ENCODE measurements at places on chromosomes 12 and 14.

DNA sequence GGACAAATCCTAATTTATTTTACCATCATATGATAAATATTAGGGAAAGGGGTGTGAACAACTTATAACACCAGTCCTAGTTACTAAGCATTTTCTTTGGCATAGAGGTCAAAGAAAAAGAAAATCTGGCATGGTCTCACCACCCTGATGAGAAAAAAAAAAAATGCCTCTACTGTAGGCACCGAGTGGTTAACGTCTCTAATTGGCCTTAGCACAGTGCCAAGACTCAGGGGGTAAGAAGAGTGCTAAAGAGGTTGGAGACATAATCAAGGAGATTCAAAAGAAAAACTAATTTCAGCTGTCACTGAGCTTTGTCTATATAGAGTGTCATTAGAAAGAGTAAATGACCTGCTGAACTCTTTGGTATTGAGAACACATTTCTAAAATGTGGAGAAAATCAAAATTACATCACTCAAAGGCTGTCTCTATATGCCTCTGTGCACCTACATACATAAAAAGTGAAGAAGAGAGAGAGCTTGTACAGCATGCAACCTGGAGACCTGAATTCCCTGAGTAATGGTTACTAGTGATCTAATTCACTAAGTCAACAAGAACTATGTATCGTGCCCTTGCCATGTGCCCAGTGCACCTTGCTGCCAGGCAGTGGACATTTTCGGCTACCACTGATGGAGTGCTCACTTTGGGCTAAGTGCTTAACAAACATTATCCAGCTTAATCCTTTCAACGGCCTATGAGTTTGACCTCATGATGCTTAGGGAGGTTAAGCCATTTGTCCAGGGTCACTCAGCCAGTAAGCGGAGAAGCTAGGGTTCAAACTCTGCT lies 113.8 kb upstream of the G2E3 start:
- no peak for DNase-seq

DNA sequence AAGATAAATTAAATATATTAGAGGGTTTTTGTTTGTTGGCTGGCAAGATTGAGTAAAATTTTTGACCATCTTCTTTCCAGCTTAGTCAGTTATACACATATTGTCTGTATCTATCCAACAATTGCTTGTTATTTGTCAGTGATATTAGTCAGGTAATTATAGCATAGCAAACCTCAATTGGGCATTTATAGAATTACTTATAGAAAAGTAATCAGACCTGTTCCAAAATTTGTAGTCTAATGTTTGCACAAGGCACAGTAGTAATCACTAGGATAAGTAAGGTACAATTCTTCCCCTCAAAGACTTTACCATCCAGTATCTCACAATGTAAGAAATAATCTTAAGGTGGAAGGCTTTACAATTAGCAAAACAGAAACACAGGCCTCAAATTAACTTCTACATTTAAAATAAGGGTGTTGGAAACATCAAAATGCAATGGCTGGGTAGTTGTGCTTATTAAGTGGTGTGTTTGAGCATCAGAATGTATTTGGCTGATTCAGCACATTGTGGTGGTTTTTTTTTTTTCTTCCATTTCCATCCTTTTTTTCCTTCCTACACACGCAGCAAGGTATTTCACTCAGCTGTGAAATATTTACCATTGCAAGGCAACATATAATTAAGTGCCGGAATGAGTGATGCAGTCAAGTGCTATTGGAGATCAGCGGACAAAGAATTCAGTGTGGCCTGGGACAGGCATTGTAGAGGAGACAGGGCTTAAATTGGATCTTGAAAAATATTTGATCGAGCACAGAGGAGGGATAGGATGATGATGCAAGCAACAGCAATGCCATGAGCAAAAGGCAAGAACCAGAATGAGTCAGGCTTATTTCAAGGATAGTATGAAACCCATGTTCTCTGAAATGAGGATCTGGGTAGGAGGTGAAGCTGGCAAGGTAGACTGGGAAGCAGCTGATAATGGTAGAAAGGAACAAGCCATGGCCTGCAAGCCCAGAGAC lies 178.2 kb downstream of the AKAP6 start:
- DNase-seq: no peak

DNA sequence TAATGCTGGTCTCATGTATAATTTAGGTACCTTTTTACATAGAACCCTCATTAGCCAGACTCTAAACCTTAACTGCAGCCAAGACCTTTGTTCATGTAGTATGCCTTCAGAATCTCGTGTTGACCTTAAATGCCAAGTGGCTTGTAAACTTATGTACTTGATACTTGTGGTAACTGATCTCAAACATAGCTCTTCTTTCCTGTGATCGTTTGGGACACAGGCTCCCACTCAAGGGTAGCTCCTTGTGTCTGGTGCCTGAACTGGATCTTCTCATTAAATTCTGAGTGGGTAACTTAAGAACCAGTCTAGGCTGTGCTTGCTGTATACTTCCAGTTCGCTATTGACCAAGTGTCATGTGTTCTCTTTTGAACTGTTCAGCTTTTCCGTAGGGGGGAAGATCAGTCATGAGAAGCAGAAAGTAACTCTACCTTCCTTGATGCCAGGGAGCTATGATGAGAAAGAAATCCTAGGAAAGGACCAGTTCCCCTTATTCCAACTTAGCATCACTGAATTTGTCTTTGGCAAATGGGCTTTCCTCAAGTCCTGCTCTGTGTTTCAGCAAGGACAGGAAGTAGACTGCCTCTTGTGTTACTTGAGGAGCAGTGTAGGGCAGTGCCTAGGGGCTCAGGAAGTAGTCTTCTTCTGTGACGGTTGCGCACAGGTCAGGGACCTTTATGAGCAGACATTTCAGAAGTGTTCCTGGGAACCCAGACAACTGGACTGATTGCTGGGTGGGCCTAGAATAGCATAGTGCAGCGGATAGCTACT lies 2.5 kb downstream of the LGALS3 start:
- peak; percentile 64 for DNase-seq

- no peak for DNase-seq
Measured at GRCh38 chr14:53378142-53378541, 225.0 kb upstream of the DDHD1 start.

DNA sequence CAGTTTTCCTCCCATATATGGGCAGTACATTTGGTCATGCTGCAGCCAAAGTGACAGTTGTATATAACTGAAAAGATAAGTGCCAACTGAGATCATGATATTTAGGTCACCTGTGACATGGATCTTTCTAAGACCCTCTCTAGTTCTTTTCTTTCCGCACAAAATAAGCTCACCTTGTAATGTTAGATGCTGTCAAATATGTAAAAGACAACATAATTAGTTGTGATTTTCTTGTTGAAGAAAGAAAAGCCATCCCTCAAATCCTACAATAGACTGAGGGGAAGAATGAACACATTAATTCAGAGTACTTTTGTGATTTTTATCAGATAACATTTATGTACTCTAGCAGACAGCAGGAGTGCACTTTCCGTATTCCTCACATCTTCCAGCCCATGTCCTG lies 37.4 kb downstream of the OVCH1 start:
- no peak for DNase-seq

GRCh38 chr12:57943438-57944080 lies 2.2 kb downstream of the ATP23 start:
- DNase-seq: no peak

- peak; percentile 51 for DNase-seq
Measured at GRCh38 chr12:110778833-110779577, 36.3 kb upstream of the PPP1CC start.

DNA sequence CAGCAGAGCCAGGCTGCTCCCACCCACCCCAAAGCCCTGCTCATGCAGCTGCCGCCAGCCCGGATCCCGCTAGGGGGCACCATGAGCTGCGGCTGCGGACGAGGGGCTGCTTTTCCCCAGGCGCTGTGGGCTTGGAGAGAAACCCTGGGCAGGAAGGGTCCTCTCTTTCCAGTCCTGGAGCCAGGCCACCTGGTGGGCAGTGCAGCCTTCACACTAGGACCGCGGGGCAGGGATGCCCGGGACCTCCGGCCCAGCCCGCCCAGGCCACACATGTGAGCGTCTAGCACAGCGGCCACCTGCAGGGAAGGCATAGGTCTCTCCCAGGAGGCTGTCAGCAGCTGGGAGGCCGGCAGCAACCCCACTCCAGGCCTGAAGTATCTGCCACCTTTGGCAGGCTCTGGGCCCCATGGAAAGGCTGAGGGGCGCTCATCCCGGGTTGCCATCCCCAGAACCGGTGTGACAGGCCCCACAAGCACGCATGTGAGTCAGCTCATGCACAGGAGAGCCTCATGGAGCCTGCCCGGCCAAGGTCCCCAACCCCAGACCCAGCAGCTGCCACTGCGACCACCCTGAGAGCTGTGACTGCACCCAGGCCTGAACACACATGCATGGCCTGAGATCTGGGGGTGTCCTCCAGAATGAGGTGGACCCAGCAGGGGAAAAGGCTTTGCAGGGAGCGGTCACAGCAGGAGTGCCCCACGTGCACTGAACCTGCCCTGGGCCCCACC lies 280.0 kb upstream of the RTL1 start:
- no peak for DNase-seq

DNA sequence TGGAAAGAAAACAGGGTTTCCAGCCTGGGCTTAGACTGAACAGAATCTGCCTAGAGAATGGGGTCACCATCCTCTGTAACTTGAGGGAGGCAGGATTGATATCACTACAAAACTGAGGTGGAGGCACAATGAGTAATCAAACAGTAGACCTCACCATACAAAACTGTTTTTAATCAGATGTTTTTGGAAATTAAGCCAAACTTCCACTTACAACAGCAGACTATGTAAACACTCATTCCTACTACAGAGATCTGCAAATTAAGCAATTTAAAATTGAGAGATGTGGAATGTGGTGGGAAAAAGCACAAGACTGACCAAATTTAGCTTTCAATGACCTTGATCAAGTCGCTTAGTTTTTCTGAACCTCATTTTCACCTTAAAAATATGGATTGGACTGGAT lies 104.3 kb upstream of the SLC38A4 start:
- no peak for DNase-seq

DNA sequence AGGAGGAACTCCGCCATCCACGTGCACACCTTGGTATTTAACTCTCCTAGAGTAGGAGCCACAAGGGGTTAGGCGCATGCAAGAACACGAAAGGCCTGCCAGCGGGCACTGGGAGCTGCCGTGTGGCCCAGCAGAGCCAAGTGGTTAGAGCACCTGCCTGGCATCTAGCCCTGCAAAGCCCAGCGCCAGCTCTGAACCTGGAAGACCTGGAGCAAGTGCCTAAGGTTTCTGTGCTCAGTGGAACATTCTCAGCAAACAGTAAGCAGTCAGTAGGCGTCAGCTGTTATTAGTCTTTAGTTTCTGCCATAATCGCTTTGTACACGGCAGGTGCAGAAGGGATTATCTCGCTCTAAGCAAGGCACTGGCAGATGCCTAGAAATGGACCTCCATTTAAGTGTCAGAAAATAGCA lies 55.4 kb downstream of the SETD3 start:
- no peak for DNase-seq

DNA sequence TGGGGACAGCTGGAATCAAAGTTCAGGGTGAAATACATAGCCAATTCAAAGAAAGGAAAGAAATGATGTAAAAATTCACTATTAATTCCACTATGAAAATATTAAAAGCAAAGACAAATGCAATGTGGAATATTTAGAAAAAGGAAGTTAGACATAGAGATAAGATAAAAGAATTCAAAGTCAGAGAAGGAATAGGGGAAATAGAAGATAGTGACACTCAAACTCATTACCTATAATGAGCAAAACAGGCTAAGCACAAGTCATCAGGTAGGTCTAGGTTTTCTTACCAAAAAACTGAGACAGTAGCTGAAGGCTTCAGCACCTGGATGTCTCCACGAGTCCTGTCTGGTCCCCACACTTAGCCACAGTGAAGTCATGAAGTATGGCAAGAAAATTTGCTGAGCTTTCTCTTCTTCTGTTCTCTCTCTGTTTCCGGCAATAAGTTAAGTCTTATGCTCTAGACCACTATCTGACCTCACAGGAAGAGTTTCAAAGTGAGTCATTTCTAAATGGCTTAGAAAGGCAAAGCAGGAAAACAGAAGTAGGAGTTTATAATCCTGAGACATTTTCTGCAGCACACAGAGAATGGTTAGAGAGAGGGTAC lies at the start of gene C3AR1:
Gene C3AR1 (minus strand): TSS at position 369 of the 604 bp plus-strand sequence. CDS start 6,174 bp downstream, outside the sequence.
- DNase-seq: peak; percentile 86

DNA sequence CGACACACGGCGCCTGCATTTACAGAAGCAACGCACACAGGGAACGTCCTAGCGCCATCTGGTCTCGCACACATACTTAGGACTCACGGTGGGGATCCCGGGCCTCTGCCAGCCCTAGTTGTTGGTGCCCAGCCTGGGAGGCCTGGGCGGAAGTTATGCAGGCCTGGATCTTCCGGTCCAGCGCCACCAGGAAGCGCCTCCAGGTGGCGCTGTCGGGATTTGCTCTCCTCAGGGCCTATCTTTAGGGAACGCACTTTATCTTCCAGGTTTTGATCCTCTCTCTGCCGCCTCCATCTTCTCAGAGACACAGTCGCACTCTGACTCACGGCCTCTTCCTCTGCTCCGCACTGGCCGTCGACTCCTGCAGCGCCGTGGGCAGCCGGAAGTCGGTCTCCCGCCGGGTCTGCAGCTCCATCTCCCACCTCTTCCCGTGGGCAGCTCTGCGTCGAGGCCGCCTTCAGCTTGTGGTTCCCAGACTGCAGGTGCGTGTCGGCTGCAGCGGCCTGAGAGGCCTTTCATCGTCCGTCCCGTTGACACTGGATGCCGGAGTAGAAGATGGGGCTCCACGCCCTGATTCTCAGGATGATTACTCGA lies 760.4 kb downstream of the TMEM121 start:
- peak; percentile 26 for DNase-seq

- peak; percentile 67 for DNase-seq
Measured at GRCh38 chr12:42568952-42569915, 20.3 kb downstream of the PRICKLE1 start.

DNA sequence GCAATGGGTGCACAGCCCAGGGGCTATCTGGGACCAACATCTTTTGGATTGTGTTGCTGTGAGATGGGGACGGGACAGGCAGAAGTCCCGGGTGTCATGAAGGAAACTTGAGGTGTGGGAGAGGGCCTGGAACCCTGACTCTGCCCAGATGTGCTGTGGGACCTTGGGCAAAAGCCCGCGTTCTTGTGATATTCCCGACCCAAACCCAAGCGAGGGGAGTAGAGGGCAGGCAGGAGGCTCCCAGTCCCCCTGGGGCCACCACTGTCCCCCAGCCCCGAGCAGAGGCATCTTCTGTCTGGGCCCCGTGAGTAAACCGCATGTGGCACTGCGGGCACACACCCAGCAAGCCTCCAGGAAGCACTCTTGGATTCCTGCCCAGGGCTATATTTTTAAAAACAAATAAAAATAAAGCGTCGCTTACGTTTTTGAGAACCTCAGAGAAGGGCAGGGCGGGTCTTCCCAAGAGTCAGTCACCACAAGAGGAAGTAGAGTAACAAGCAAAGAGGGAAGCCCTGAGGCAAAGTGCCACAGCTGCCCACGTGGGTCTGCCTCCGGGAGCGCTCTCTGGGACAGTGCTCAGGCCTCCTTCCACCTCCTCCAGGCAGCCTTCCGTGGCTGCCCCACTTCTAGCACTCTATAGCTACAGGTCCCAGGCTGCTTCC lies 39.5 kb downstream of the BEGAIN start:
- peak; percentile 90 for DNase-seq
